Type B pancreatic cell (in vitro differentiated cells): ENCODE measurements at places on chromosomes 12 and 14. TPM values are rescaled to one million over a fixed set of nuclear protein-coding genes. Genes with fewer than 3 reads are reported as not detected.

KRT81 gene
- total RNA-seq = 0.31 TPM in 2 replicates

DNA sequence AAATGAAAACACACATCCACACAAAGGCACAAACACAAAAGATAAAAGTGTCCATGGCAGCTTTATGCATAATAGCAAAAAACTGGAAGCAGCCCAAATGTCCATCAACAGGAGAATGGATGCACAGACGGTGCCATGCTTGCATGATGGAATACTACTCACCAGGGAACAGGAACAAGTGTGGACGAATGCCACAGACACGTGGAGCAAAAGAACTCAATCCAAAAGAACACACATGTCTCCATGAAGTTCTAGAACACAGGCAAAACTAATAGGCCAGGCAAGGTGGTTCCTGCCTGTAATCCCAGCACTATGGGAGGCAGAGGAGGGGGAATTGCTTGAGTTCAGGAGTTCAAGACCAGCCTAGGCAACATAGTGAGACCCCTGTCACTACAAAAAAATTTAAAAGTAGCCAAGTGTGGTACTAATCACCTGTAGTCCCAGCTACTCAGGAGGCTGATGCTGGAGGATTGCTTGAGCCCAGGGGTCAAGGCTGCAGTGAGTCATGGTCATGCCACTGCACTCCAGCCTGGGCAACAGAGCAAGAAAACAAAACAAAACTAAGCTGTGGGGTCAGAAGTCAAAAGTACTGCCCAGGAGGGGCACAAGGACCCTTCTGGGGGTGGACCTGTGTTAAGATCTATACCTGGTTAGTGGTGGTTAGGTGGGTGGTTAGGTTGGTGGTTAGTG, 7.3 kb upstream of the TMEM119 start:
- no peak for DNase-seq
- no peaks in the 10 kb centered on the region for H3K36me3 ChIP-seq
- peaks cover 15% of the 10 kb centered on the region for H3K4me1 ChIP-seq
- H3K27me3 ChIP-seq = peaks cover 7% of the 10 kb centered on the region

DNA sequence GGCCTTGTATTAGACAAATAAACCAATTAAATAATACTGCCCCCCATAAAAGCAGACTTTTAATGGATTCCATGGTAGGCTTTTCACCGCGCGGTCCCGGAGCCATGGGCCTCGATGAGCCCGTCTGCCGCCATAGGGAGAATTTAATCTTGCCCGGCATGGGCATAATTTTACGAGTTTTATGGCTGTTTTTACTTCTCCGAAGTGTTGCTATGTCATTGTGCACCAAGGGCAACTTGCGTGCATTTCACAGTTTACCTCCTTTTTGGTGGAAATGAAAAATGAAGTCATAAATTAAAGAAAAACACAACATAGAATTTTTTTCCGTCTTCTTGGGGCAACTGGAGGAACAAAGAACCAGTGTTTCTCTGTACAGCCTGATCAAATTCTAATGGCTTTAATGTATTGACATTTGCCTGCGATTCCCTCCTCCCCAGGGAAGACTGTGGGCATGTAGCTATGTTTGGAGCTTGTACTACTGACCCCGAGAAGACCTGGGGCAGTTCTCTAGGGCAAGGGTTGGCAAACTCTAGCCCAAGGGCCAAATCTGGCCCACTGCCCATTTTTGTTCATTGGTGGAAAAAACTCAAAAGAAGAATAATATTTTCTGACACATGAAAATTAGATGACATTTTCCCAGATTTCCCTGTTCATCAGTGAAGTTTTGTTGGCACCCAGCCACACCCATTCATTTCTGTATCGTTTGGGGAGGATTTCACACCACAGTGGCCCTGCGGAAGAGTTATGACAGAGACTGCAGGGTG, 142.7 kb downstream of the CHST11 start:
- H3K4me1 ChIP-seq = peaks cover 60% of the 10 kb centered on the region
- DNase-seq = no peak
- H3K4me3 ChIP-seq = no peak overlapping the region
- H3K27me3 ChIP-seq = no peaks in the 10 kb centered on the region

KRT6C gene
- 0.19 and 0.31 TPM in 2 replicates for total RNA-seq

DNA sequence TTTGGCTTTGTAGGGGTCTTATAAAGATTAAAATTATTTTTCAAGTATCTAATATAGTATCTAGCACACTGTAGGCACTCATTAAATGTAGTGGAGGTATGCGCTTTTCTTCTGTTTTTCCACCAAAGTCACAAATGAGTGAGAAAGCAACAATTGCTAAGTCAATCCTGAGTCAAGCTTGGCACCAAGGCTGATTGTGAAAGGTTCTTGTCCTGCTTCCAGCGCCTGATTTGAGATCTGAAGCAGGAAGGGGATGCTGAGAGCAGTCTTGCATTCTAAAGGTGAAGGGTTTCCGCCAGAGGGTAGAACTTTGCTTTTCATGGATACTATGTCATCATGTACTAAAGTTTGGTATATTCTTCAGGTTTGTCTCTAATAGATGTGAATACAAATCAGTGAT, 64.9 kb upstream of the DAAM1 start:
- no peaks in the 10 kb centered on the region for H3K36me3 ChIP-seq
- DNase-seq = no peak
- peaks cover 5% of the 10 kb centered on the region for H3K4me1 ChIP-seq
- H3K27me3 ChIP-seq = peaks cover 13% of the 10 kb centered on the region
- no peak overlapping the region for H3K27ac ChIP-seq

- H3K4me3 ChIP-seq = no peak overlapping the region
- no peak overlapping the region for H3K27ac ChIP-seq
- peaks cover 17% of the 10 kb centered on the region for H3K4me1 ChIP-seq
- H3K36me3 ChIP-seq = no peaks in the 10 kb centered on the region
- no peak for DNase-seq
Observed at GRCh38 chr12:131612092-131612755, 98.7 kb upstream of the SFSWAP start.

- H3K27me3 ChIP-seq = no peaks in the 10 kb centered on the region
- no peak overlapping the region for H3K4me3 ChIP-seq
- H3K27ac ChIP-seq = no peak overlapping the region
Observed at GRCh38 chr12:22529281-22530060, 14.9 kb downstream of the C2CD5 start.

- H3K4me3 ChIP-seq = no peak overlapping the region
- DNase-seq = no peak
- H3K4me1 ChIP-seq = no peaks in the 10 kb centered on the region
- H3K27ac ChIP-seq = no peak overlapping the region
Observed at GRCh38 chr12:62986844-62987243, 51.9 kb upstream of the PPM1H start.

- no peak for DNase-seq
- no peaks in the 10 kb centered on the region for H3K36me3 ChIP-seq
- H3K27me3 ChIP-seq = no peaks in the 10 kb centered on the region
- no peak overlapping the region for H3K4me3 ChIP-seq
Observed at GRCh38 chr14:56102941-56103340, 15.3 kb upstream of the PELI2 start.

DNA sequence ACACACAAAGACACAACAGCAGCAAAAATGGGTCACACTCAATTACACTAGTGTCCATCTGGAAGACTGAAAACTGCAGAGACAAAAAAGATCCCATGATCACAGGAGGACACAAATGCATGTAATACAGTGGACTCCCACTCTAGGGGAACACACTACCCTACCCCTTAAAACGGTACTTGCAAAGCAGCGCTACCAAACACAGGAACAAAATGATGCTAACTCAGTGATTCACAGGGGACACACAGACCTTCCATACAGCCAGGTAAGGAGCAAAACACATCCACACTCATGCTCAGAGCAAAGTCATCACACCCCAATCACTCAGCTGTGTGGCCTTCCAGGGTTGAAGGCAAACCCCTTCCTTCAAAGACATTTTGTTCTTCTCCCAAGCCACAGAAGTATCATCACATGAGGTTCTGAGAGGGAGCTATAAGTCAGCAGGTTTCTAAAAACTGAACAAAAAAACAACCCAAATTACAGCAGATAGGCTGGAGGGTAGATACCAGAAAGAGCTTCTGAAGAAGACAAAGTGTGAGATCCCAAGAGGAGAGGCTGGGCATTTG, 14.8 kb downstream of the SMUG1 start:
- H3K4me3 ChIP-seq = no peak overlapping the region
- H3K36me3 ChIP-seq = peaks cover 4% of the 10 kb centered on the region
- peaks cover 15% of the 10 kb centered on the region for H3K4me1 ChIP-seq
- no peaks in the 10 kb centered on the region for H3K27me3 ChIP-seq
- no peak for DNase-seq
- H3K27ac ChIP-seq = no peak overlapping the region

KCNJ8 gene
- 2.4 and 7.8 TPM in 2 replicates for total RNA-seq

GRCh38 chr12:31234955-31235867, 90.7 kb downstream of the SINHCAF start:
- H3K4me3 ChIP-seq = no peak overlapping the region
- H3K36me3 ChIP-seq = no peaks in the 10 kb centered on the region
- peak overlapping the region; percentile 62 for H3K27ac ChIP-seq
- H3K27me3 ChIP-seq = peaks cover 27% of the 10 kb centered on the region

EMP1 gene
- total RNA-seq = 340 and 2,561 TPM in 2 replicates

GRCh38 chr12:9741726-9742125, 8.8 kb upstream of the CLECL1 start:
- H3K4me1 ChIP-seq = no peaks in the 10 kb centered on the region
- peak overlapping the region; percentile 74 for H3K27ac ChIP-seq
- no peaks in the 10 kb centered on the region for H3K27me3 ChIP-seq
- no peaks in the 10 kb centered on the region for H3K36me3 ChIP-seq

- DNase-seq = no peak
- no peaks in the 10 kb centered on the region for H3K36me3 ChIP-seq
- H3K27me3 ChIP-seq = no peaks in the 10 kb centered on the region
- peaks cover 10% of the 10 kb centered on the region for H3K4me1 ChIP-seq
Observed at GRCh38 chr12:96419576-96420276, 19.5 kb upstream of the CDK17 start.

LIN7A gene
- total RNA-seq = 22.1 and 32.7 TPM in 2 replicates

CAPZA3 gene
- total RNA-seq = not detected in 2 replicates

COL2A1 gene
- 195 and 227 TPM in 2 replicates for total RNA-seq

DNA sequence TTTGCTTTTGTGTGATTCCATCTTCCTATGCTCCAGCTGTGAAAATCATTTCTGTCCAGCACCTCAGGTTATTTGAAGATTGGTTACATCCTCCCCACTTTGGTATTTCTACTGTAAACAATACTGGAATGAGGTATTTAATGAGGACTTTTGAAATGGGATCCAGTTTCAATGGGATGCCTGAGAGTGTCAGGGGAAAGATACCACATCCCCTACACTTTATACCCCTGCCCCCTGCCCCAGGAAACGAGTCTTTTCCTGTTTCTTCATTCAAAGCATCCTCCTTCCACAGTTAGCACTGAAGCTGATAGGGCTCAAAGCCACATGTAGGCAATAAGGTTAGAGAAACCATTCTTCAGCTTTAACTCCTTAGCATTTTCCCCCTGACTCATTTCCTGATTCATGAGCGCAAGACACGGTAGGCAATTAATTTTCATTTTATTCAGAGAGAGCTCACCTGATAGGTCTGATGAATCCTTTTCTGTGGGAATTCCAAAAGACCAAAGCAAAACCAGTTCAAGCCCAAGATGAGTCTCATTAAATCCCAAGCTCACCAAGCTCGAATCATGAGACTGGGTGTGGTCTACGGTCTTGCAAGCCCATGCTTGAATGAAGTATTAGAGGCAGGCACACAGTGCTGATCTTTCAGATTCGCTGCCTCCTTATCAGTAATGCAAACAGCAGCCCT, 143.6 kb upstream of the CRY1 start:
- no peak for DNase-seq
- H3K27me3 ChIP-seq = peaks cover 12% of the 10 kb centered on the region
- H3K36me3 ChIP-seq = no peaks in the 10 kb centered on the region
- peaks cover 26% of the 10 kb centered on the region for H3K4me1 ChIP-seq
- no peak overlapping the region for H3K27ac ChIP-seq
- H3K4me3 ChIP-seq = no peak overlapping the region

GRCh38 chr14:73143003-73143402, 6.7 kb downstream of the PSEN1 start:
- peak overlapping the region; percentile 56 for H3K27ac ChIP-seq
- H3K4me1 ChIP-seq = peaks cover 27% of the 10 kb centered on the region
- peaks cover 8% of the 10 kb centered on the region for H3K36me3 ChIP-seq
- H3K27me3 ChIP-seq = no peaks in the 10 kb centered on the region

DNA sequence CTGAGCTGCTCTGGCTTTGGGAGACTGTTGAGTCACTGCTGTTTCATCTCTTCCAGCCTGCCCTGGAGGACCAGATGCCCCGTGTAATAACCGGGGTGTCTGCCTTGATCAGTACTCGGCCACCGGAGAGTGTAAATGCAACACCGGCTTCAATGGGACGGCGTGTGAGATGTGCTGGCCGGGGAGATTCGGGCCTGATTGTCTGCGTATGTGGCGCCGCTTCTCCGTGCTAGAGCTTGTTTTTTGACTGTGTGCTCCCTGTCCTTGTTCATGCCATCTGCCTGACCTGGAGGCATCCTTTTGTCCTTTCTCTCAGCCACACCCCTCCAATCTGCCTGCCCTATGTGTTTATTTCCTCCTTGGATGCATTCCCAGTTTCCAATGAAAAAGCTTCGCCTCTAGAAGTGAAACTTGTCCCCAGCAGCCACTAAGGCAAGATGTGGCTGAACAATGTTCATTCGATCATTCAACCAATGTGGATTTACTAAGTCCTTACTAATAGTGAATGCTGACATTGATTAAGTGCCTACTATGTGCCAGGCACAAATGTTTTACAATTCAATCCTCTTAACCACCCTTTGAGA, 98.6 kb downstream of the NT5DC3 start:
- DNase-seq = no peak
- no peaks in the 10 kb centered on the region for H3K4me1 ChIP-seq
- peaks cover 4% of the 10 kb centered on the region for H3K27me3 ChIP-seq
- no peaks in the 10 kb centered on the region for H3K36me3 ChIP-seq
- no peak overlapping the region for H3K4me3 ChIP-seq
- no peak overlapping the region for H3K27ac ChIP-seq

CLEC4D gene
- total RNA-seq = not detected in 2 replicates

- H3K27me3 ChIP-seq = no peaks in the 10 kb centered on the region
- H3K27ac ChIP-seq = no peak overlapping the region
- no peak for DNase-seq
Observed at GRCh38 chr14:61050417-61050816, 69.4 kb downstream of the SLC38A6 start.

OVCH1 gene
- total RNA-seq = 1.0 and 3.2 TPM in 2 replicates

SOX5 gene
- total RNA-seq = 28.9 and 32.8 TPM in 2 replicates

DNA sequence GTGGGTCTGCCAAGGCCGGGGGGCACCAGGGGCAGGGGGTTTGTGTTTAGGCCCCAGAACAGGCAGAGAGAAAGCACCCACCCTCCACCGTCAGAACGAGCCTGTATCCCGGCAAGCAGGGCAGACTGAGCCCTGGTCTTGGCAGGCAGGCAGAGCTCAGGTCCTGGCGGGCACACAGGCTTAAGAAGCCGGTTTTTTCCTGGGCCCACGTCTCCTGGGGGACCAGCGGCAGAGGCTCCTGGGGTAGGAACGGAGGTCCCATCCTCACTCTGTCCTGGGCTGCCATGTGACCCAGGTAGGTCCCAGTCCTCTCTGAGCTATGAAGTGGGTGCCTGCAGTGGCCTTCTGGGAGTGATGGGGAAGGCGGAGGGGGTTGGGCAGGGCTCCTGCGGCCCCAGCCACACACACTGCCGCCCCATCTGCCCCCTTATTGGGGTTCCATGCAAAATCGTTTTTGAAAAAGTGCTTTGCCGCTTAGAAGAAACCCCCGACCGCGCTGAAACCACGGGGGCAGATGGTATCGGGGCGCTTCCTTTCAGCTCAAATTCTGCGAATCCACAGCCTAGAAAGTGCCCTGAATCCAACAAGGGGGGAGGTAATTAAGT, 24.2 kb downstream of the SH2B3 start:
- H3K4me3 ChIP-seq = no peak overlapping the region
- H3K36me3 ChIP-seq = no peaks in the 10 kb centered on the region
- H3K4me1 ChIP-seq = peaks cover 19% of the 10 kb centered on the region
- H3K27me3 ChIP-seq = peaks cover 4% of the 10 kb centered on the region
- no peak for DNase-seq

BMP4 gene
- total RNA-seq = 12.4 and 36.4 TPM in 2 replicates
